Activated B cell treated with CpG ODN at 0.5 μM for 24 hours (primary cell): ENCODE measurements at places on chromosomes 3 and 15. TPM values are rescaled to one million over a fixed set of nuclear protein-coding genes. Genes with fewer than 3 reads are reported as not detected.

DNA sequence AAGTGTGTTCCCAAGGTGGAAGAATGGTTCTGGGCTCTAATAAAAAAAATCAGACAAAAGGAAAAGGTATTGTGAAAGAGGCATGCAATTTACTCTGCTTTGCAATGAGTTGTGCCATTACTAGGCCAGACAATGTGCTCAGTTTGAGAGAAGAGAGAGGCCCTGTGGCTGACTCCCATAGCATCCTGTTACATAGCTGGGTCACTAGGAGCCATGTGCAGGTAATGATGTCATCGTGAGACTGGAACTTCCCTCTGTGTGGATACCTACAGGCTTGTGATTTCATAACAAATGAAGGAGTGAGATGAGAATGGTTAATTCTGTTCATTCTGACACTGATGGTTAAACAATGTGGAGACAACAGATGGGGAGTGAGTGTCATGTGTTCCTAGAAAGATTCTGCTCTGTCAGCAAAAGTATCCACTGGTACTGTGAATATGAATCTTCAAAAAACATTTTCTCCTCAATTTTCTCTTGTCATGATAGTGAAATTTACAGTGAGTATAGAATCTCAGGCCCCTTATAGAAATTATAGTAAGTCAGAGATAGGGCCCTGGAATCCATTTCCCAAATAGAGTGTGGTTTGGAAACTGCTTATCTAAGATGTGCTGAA, 648.7 kb upstream of the DPPA4 start:
- DNase-seq, result no peak

DNA sequence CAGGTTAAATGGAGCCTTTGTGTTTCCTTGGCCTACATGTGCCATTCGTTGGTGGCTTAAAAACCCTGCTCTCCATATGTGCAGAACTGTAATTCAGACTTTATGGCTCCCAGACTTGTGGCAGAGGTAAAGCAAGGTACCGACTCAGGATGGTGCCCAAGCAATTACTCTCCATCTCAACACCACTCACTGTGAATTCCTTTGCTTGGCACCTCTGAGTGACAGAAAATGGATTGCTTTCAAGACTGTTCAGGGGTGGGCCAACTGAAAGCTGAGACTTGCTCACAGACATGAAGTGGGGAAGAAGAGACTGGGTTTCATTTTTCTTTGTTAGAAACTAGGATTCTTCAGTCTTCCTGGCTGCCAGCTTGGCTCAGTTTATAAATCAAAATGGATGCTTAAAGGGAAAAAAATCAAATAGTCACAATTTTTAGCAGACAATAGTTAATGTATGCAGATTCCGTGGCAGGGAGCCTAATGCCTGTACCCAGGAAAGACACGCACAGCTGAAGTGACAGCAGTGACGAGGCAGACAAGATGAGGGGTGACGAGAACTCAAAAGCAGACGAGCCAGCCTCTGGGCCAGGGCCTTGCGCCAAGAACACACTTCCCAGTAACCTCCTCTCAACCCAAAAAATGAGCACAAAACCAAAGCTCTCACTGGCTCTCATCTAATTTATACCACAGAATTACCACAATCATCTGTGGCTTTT, 207.9 kb upstream of the SLC2A2 start:
- no peak for DNase-seq

DNA sequence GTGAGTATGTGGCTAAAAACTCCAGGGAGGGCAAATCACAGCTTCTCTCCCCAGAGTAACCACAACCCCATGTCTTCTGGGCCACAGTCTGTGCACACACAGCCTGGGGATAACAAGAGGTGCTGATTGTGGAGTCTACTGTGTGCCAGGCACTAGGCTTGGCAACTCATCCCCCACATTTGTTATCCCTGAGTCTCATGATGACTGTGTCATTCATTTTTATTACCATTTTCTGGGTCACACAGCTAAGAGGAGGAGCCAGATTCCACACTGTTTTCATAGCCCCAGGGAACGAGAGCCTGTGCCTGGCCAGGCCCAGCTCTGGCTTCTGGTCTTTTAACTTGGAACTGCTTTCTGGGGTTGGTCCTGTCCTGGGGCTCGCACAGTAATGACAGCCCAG, 34.5 kb downstream of the ESYT3 start:
- DNase-seq, result no peak

DNA sequence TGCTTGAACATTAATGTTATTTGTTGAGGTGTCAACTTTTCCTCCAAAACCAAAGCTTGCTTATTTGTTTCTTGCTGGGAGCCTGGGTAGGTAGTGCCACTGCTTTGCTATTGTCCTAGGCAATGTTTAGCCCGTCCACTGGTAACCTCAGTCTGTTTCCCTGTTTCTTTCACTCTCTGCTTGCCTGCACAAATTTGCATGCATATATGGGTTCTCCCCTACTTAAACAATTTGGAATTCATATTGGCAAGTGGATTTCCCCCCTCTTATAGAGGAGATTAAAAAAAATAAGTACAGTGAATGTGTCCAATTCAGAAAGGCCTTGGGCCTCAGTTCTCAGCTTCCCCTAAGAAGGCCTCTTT, 45.0 kb upstream of the BOC start:
- DNase-seq, result no peak

DNA sequence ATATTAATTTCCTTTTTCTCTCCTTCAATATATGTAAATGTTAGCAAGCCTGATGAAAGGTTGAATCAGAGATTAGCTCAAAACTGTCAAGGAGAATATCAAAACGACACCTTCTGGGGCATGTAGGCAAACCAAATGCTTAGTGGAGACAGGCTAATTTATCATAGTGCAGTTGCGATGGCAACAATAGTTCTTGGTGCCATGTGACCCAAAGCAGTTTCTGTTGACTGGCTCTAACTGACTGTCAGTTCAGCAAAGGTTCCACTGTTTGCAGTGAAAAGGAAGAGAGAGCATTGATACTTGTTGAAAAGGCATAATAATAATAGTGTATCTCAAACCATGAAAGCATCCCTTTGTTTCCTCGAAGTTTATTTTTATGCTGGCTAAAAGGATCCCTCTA, 513.9 kb downstream of the NLGN1 start:
- no peak for DNase-seq

- no peak for DNase-seq
These were observed 84.6 kb downstream of the ANO10 start for GRCh38 chr3:43537225-43537624.

GRCh38 chr3:160125258-160125657, 100.0 kb upstream of the C3orf80 start:
- no peak for DNase-seq

- DNase-seq, result no peak
These were observed 30.3 kb downstream of the MYLK start for GRCh38 chr3:123853686-123854372.

- no peak for DNase-seq
These were observed 88.0 kb downstream of the PIK3R4 start for GRCh38 chr3:130658678-130659077.

- DNase-seq, result no peak
These were observed 105.9 kb downstream of the DNAJB8 start for GRCh38 chr3:128360705-128361271.

GRCh38 chr3:127851899-127852298, 29.6 kb upstream of the MGLL start:
- DNase-seq, result no peak

- DNase-seq, result no peak
These were observed 2.8 kb downstream of the CAV3 start for GRCh38 chr3:8736436-8736835.

- DNase-seq, result no peak
These were observed 11.6 kb downstream of the CCNL1 start for GRCh38 chr3:157148196-157148889.

GRCh38 chr3:14861446-14862302, 42.9 kb downstream of the FGD5 start:
- no peak for DNase-seq

GRCh38 chr3:108008931-108009639, 81.7 kb downstream of the CD47 start:
- no peak for DNase-seq

GRCh38 chr3:124089214-124089613, 97.3 kb upstream of the ROPN1 start:
- DNase-seq, result no peak

GRCh38 chr3:62727536-62727935, 147.7 kb downstream of the CADPS start:
- no peak for DNase-seq

DNA sequence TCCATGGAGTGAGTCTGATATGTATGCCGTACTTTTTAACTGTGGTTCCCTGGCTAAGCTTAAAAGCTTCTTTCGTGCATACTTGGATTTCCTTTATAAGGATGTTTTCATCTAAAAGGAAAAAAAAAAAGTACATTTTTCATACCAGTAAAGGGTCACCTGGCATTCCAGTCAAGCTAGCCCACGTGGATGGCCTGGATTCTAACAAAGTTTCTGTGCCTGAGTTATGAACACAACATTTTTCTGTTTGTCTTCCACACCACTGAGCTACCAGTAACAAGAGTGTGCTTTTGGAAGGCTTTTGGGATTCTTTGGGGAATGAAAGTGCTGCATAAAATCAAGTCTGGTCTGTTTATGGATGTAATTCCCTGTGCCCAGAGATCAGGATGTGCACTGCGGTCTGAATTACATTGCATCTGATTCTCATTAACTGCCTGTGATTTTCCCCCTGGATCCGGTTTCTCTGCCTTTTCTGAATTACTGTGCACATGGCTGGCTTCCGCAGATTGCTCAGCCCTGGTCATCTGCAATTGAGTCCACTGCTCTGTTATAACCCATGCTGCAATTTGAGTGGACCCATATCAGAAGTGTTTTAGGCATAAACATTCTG, 38.2 kb upstream of the MAGI1 start:
- DNase-seq, result no peak

DNA sequence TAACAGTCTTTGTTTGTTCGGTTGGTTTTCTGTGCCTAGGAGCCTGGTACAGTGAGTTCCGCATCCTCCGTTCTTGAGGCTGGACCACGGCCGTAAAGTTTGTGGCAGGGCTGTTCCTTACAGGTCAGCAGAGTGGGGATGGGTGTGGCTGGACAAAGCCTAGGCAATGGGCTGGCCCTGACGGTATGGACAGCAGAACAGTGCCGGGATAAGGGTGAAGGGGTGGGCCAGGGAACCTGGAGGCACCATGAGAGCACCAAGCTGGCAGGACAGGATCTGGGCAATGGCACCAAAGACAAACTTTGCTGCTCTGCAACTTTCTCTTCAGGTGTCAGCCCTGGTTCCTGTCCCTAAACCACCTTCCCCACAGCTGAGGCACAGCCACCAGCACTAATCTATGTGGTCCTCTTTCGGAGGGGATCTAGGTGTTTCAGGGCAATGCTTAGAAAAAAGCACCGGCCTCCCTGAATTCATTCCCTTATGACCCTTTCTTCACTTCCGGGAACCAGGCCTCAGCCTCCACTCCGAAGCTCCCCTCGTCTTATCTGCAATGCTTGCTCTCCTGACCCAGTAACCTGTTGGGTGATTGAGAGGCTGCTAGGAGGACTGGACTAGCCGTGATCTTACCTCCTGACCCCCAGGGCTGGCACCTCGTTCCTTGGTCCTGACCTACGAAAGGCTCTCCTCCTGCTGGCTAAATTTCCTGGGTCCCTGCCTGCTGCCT, 54.4 kb downstream of the KLHL6 start:
- DNase-seq, result no peak

DNA sequence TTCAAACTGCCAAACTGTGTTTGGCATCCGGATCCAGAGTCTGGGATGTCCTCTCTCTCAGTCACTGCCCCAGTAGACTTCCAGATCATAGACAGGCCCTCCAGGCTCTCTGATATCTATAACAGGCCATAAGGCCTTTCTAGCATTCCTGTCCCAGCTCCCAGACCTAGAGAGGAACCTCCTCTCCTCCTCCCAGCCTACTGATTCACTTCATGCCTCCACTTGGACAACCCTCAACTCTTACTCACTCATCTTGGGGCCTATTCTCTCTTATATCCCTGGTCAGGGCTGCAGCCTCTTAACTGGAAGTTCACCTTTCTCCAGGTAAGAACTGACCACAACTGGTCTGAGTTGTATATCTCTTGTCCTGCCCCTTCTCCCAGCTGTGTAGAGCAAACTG, 253.7 kb upstream of the TRIM42 start:
- no peak for DNase-seq

DNA sequence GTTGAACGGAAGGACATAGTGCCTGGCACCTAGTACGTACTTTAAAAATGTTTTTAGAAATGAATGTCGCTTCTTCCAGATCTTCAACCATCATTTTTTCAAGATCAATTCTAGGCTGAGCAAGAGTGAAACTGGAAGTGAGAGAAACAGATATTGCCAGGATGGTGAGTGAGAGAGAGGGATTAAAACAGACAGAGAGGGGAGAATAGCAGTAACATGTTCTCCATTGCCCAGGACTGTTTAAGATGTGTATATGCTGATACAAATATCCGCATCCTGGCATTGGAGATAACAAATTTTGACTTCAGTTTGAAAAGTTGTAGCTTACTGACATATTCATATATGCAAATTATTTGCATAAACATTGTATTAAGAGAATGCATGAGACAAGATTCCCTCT, 1156.1 kb downstream of the TBL1XR1 start:
- DNase-seq, result no peak

DNA sequence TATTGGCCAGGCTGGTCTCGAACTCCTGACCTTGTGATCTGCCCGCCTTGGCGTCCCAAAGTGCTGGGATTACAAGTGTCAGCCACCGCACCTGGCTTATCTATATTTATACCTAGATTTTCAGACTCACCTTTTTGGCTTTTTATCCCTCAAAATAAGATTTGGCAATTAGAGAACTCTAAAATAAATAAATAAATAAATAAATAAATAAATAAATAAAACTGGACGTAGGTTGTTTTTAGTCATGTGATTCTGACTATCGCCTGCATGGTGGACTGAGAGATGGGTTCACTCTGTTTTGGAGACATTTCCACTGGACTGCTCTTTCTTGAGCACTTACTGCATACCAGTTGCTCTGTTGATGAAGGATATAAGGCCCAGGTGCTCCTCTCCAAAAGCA, 46.2 kb upstream of the AKAP13 start:
- DNase-seq, result no peak

- no peak for DNase-seq
These were observed 45.2 kb upstream of the SYNPR start for GRCh38 chr3:63232764-63233396.

FBXW12 gene
- total RNA-seq, result not detected in 2 replicates

NRG4 gene
- 0.61 and 0.93 TPM in 2 replicates for total RNA-seq

ATXN7 gene
- 45.2 and 46.7 TPM in 2 replicates for total RNA-seq

ANKUB1 gene
- not detected in 2 replicates for total RNA-seq

LINGO1 gene
- total RNA-seq, result not detected in 2 replicates

CCR8 gene
- total RNA-seq, result not detected in 2 replicates

ZPLD1 gene
- total RNA-seq, result not detected in 2 replicates

FGD5 gene
- total RNA-seq, result not detected in 2 replicates

TICRR gene
- 0.69 TPM in 2 replicates for total RNA-seq

VGLL3 gene
- not detected in 2 replicates for total RNA-seq

FETUB gene
- total RNA-seq, result not detected in 2 replicates

CISH gene
- total RNA-seq, result 2.9 and 3.2 TPM in 2 replicates

GOLGA8K gene
- total RNA-seq, result 0.33 and 0.93 TPM in 2 replicates
